ENCODE measurements at places on chromosomes 2 and 18.

GRCh38 chr2:241295326-241296095 is 20.0 kb downstream of the HDLBP start:
- no peak for DNase-seq

DNA sequence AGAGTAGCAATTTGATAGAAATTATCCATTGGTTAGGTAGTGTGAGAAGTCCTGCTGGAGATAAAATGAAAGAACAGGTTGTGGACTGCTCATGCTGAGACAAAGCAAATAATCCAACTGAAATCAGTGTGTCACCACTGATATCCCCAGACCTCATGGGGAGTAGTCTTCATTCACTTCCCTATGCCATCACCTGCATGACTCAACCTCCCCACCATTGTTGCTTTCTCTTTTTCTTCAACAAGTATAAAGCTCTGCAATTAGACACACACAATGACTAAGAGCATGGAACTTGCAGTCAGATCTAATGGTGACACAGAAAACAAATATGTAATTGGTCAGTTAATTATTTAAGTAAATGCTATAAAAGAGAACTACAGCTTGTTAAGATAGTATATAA is 475.3 kb downstream of the RIT2 start:
- no peak for DNase-seq

DNA sequence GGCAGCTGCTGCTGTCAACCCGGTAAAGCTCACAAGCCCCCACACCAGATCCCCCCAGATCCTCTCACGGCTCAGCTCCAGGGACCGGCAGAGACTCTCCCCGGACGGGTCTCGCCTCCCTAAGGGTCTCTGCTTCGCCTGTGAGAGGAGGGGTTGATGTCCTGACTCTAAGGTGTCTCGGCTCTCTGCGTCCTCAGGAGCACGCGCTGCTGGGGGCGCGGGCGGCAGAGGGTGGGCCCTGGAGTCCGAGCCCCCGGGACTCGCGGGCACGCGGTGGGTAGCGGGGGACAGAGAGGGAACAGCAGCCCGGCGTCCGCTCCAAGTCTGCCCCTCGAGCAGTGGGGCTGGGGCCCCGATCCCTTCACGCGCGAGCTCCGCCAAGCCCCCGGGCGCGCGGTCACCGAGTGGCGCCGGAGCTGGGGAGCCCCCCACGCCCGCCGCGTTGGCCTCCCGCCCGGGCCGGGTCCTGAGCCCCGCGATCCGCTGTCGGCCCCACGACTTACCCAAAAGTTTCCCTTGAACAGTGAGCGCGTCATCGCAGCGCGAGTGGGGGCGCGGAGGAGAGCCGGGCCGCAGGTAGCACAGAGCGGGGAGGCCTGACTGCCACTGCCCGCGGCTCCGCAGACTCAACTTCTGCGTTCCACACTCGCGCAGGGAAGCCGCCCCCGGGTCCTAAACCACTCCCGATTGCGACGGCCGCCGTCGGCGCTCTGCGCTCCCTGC is at the start of gene PSTPIP2:
Gene PSTPIP2 (minus strand): TSS at position 608 of the 723 bp plus-strand sequence. CDS start 72 bp downstream, at position 536.
- peak; percentile 52 for DNase-seq

- no peak for DNase-seq
Observed at GRCh38 chr2:9993488-9994165, 42.1 kb downstream of the GRHL1 start.

GRCh38 chr2:12295856-12296519 is 420.7 kb upstream of the TRIB2 start:
- no peak for DNase-seq

- no peak for DNase-seq
Observed at GRCh38 chr2:61938511-61938910, 33.0 kb downstream of the COMMD1 start.

GRCh38 chr18:44835703-44836102 is 155.0 kb downstream of the SETBP1 start:
- no peak for DNase-seq

DNA sequence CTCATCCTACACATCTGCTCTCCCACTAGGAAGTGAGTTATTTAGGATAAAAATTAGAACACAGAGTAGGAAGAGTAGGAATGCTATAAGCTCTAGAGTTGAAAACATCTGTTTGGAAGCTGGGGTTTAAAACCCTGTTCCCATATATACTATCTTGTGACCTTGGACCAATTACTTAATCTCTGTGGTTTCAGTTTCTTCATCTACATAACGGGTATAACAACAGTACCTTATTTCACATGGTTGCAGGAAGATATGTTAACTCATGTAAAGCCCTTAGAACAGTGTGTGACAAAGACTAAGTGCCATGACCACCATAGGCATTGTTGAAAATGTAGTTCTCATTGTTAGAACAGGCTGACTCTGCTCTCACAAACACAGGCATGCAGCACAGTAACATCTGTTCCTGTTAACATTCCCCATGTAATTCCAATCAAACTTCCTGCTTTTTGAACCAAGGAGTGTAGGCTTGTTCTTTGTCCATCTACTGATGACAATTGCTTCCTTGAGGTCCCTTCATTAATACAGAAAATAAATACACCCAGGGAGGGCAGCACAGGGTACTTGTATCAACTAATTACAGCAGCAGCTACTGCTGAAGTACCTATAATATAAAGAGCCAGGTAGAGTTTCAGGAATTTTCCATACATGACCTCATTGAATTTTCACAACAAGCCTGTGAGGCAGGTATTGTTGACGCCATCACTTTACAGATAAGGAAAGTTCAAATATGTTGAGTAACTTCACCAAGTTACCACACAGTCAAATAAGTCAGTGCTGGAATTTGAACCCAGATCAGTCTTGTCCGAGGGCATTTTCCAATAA is 204.2 kb downstream of the L3MBTL4 start:
- DNase-seq: no peak

DNA sequence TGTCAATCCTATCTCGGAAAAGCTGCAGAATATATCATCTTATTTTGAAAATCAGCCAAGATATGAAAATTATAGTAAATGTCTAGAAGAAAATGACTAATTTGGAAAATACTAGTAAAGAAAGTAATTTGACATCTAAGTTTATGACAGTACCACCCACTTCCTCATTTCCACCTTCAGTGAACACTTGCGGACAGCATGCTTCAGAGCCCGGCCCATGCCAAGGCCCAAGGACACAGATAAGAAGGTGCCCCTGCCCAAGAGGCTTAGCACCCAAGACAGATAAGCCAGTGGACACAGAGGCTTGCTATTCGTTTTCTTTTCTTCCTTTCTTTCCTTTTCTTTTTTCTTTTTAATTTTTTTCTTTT is 4.8 kb upstream of the KCNG2 start:
- DNase-seq: no peak

GRCh38 chr2:44529448-44529847 is 167.7 kb downstream of the CAMKMT start:
- DNase-seq: no peak

- no peak for DNase-seq
Observed at GRCh38 chr2:8545695-8546611, 135.9 kb upstream of the ID2 start.

DNA sequence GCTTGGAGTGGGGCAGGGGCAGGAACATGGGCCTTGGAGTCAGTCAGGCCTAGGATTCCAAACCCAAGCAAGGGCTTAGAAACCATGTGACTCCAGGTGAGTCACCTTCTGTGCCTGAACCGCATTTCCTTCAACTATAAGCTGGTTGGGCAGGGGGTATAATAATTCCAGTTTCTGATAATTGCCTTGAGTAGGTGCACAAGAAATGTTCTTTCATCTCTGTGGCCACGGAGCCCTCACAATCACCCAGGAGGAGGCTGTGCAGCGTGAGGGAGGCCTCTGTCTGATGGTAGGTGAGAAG is 112.1 kb upstream of the HAAO start:
- DNase-seq: no peak

GRCh38 chr2:1756456-1756855 is 12.1 kb upstream of the PXDN start:
- no peak for DNase-seq

- no peak for DNase-seq
Observed at GRCh38 chr2:232343821-232344220, 34.7 kb upstream of the ALPP start.

DNA sequence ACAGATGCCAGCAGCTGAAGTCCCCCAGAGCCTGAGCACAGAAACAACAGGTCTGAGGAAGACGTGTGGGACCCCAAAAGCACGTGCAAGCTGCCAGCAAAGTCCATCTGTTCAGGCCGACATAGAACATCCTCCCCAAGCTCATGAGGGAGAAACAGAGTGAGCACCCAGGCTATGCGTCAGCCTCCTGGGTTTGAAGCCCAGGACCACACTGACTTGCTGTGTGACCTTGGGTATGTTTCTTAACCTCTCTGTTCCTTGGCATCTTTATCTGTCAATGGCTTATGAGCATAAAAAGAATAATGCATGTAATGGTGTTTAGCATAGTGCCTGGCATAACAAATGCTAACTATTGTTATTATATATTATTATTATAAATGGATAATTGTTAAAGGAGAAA is 40.3 kb downstream of the COL4A4 start:
- no peak for DNase-seq

DNA sequence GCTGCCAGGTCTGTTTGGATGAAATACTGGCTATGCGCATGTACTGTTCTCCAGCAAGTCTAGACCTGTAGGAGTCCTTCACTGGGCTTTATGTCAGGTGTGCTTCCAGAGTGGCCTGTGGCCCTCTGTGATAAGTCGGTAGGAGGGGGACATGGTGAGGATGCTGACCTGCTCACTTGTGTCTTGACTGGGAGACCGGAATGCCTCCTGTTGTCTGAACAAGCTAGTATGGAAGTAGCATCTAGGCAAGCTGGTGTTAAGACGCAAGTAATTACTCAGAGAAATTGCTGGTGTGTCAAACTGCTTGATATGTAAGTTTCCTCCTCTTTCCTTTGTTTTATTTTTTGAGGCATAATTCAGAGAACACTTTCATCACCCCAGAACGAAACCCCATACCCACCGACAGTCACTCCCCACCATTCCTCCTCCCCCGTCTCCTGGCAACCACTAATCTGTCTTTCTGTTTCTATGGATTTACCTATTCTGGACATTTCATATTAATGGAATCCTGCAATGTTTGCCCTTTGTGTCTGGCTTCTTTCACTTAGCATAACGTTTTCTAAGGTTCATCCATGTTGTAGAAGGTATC is 76.4 kb downstream of the TMEM247 start:
- no peak for DNase-seq

DNA sequence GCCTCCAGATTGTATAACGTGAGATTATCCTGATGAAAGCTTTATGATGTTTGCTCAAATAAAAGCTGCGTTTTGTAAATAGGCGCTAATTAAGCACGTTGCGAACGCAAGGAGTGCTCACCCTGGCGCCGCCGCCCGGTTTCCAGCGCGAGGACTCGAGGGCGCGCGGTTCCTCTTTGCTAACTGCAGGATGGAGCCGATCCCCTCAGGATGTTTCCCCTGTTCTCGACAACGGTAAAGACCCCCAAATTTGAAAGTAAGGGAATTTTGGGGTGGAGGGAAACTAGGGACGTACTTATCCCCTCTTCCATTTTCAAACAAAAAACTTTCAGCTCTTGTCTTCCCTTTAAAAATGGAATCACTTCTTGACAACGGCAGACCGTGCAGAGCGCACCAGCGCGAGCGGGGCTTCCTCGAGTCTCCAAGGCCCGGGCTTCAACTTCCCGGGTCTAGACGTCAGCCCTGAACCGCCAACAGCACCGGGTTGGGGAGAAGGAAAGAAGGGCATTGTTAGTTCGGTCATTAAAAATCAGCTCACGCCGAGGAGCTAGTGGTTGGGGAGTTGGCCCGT is 1.1 kb upstream of the GBX2 start:
- no peak for DNase-seq

GRCh38 chr2:5064687-5065086 is 627.5 kb upstream of the SOX11 start:
- no peak for DNase-seq

- DNase-seq: peak; percentile 7
Observed at GRCh38 chr18:25351777-25352628, at the start of gene ZNF521. Gene ZNF521 (minus strand): TSS chr18:25352166. CDS start chr18:25350946, 1,220 bp downstream.

DNA sequence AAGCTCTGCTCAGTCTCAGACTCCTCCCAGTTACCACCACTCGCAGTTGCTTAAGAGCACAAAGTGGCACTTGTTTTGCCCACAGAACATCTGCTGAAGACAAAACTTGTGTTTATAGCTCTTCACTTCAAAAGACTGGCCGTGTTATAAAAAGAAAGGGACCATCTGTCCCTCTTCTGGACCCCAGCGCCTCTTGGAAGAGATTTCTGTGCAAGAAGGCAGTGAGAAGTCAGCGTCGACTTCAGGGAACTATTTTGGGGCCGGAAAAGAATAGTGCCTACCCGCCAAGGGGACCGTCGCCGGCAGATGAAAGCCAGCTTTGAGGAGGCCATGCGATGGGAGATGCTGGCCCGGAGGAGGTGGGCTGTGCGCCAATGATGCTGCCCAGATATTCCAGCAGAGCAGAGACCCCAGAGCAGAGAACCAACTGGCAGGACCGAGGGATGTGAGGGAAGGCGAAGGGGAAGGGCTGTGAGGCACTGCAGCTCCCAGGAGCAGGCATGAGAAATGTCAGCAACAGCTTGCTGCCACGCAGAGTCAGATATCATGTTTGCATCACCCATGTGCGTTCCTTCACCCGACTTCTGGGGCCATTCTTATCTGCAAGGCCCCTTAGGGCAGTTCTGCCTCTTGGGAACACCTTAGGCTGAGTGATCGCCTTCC is 270.9 kb downstream of the ATAD2B start:
- DNase-seq: no peak

DNA sequence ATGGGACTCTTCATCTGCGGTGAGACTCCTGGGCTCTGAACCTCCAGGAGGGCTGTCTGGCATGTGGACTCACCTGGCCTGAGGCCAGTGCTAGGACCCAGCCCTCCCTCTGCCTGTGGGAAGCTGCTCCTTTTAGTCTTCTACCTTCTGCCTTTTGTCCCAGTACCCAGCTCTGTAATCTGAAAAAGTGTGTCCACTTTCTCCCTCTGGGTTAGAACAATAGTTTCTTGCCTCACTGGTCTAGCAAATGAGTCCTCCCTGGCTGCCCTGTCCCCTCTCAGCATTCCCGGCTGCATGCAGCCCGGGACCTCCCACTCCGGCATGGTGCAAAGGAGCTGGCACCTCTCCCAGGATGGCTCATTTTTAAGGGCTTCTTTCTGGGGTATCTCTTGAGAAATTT is 25.9 kb downstream of the GKN2 start:
- DNase-seq: no peak

- no peak for DNase-seq
Observed at GRCh38 chr2:110816404-110817365, 84.3 kb downstream of the ACOXL start.

GRCh38 chr2:42101206-42102023 is 53.6 kb downstream of the PKDCC start:
- DNase-seq: peak; percentile 51

DNA sequence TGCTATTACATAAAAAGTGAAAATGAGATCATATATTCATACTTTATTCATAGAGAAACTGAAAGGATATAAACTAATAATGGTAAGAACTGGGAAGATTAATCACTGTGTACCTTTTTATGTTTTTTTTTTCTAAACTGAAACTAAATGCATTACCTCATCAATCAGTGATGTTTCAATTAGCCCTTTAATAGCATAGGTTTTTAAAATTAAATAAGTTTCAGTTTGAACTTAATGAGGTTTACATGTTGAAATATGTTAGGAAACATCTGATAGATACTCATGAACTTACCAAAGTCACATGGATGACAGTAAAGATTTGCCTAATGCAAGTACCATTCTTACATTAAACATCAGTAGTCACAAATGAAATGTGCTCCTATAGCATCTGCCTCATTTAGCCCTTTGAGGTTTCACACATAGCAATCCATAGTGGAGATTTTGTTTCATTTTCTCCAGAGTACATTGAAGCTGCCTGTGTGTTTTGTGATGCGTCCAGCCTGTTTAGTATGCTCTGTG is 8.9 kb downstream of the MAPRE2 start:
- DNase-seq: no peak
